ENCODE measurements at places on chromosomes 2 and 18. TPM values are rescaled to one million over a fixed set of nuclear protein-coding genes. Genes with fewer than 3 reads are reported as not detected.

DNA sequence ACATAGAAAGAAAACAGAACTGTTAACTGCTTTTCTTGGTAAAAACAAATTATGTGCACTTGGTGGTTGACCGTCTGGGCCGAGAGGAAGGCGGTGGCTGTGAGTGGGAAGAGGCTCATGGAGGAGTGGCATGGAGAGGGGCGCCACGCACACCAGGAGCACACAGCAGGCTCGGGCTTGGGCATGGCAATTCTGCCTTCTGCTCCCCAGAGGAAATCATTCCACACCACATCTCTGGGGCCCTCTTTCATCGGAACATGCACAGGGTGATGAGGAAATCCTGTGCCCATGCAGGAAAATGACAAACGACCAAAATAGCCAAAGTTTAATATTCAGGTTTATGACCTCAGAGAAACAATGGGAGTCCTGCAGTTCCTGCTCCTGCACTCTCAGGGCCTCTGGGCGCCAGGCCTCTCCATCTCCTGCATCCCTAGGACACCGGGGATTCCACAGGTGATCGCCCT lies 26.4 kb downstream of the WDFY1 start:
- H3K27ac ChIP-seq, result peak overlapping the region; percentile 28
- no peak for DNase-seq
- peaks cover 10% of the 10 kb centered on the region for H3K4me1 ChIP-seq

The NDC80 gene
- total RNA-seq, result 8.6 TPM

The DCDC2C gene
- not detected for total RNA-seq

The GPR45 gene
- 0.21 TPM for total RNA-seq

The ACVR1C gene
- 0.10 TPM for total RNA-seq

The RTP5 gene
- total RNA-seq, result not detected

- H3K4me3 ChIP-seq, result no peak overlapping the region
- no peak for DNase-seq
- no peaks in the 10 kb centered on the region for H3K36me3 ChIP-seq
- H3K4me1 ChIP-seq, result no peaks in the 10 kb centered on the region
- H3K27me3 ChIP-seq, result no peaks in the 10 kb centered on the region
- H3K27ac ChIP-seq, result no peak overlapping the region
These were observed 348.7 kb upstream of the GALNT5 start for GRCh38 chr2:156908825-156909224.

DNA sequence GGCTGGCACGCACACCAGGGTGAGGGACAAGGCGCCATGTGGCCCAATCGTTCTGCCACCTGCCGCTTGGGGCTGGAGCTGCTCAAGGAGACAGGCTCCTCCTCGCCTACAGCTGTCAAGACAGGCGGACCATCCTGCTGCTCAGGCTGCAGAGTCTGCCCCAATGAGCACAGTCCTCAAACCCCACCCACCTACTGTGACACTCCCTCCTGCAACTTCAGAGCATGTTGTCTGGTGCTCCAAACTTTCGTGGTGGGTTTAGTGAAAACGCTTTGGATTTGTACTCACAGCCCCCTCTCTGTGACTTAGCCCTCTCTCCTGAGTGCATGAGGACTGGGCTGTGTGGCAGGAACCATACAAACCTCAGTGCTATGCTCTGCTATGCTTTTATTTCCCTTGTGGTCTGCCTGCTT lies 23.2 kb upstream of the SLC35F6 start:
- H3K4me1 ChIP-seq, result peaks cover 3% of the 10 kb centered on the region
- H3K36me3 ChIP-seq, result no peaks in the 10 kb centered on the region
- H3K4me3 ChIP-seq, result no peak overlapping the region
- H3K27me3 ChIP-seq, result peaks cover 5% of the 10 kb centered on the region
- DNase-seq, result no peak
- H3K27ac ChIP-seq, result no peak overlapping the region

The SULT1C4 gene
- 22.6 TPM for total RNA-seq

DNA sequence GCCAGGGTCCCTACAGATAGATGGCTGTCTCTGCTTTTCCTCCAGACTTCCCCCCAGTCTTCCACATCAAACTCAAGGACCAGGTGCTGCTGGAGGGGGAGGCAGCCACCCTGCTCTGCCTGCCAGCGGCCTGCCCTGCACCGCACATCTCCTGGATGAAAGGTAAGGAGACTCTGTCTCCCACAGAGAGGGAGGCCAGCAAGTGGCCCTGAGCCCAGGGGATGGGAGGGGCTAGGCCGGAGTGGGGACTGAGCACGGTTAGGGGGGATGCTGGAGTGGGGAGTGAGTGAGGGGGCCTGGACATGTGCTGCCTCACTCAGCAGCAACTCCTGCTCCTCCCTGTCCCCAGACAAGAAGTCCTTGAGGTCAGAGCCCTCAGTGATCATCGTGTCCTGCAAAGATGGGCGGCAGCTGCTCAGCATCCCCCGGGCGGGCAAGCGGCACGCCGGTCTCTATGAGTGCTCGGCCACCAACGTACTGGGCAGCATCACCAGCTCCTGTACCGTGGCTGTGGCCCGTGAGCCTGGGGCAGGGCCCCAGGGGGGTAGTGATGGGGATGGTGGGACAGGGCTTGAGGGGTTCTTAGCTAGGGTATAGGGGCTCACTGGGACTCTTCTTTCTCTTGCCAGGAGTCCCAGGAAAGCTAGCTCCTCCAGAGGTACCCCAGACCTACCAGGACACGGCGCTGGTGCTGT lies 10.4 kb upstream of the GMPPA start:
- no peak overlapping the region for H3K27ac ChIP-seq
- no peak for DNase-seq
- peaks cover 15% of the 10 kb centered on the region for H3K27me3 ChIP-seq
- H3K4me1 ChIP-seq, result peaks cover 20% of the 10 kb centered on the region

DNA sequence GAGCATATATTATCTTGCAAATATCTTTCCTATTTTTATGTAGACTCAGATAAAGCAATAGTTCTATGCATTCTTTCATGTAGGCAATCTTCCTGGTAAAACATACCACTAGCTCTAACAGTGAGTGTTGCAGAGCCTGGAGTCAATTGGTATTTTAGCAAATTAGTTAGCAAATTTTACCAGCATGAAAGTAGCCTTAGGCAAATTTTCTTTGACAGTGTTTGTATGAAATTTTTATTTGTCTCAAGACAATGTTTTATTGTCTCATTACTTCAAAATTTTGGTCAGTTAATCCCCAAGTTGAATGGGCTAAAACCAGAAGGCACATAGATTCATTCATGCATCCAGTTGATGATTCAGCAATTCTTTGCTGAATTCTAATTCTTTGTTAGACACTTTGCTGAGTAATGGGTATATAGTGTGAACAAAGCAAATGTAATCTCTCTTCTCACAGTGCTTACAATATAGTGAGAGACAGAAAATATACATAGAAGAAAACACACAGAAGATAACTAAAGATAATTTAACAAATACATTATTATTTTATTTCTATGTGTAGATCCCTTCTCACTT lies 27.1 kb downstream of the SLC38A11 start:
- no peaks in the 10 kb centered on the region for H3K27me3 ChIP-seq
- H3K27ac ChIP-seq, result no peak overlapping the region
- DNase-seq, result no peak
- H3K4me3 ChIP-seq, result no peak overlapping the region
